ENCODE measurements at places on chromosomes 4 and X. TPM values are rescaled to one million over a fixed set of nuclear protein-coding genes. Genes with fewer than 3 reads are reported as not detected.

Gene ZIC3
- total RNA-seq: not detected

DNA sequence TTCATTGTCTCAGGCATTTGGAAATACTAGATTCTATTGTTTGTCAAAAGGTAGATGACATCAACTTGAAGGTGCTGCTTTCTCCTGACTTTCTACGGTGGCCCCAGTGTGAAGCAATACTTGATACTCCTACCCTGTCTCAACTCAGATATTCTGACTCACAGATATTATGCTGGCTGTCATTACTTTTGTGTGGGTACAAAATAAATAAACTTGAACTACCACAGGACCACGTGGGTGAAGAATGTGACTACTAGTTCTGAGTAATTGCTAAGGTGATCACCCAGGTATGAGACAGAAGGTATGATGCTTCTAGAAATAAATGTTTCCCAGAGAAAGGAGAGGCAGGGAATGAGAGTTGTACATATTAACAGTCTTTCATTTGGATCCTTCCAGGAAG, 275.3 kb upstream of the SPOCK3 start:
- no peaks in the 10 kb centered on the region for H3K36me3 ChIP-seq
- H3K27me3 ChIP-seq: no peaks in the 10 kb centered on the region
- DNase-seq: peak; percentile 46
- no peak overlapping the region for H3K27ac ChIP-seq
- peaks cover 10% of the 10 kb centered on the region for H3K4me1 ChIP-seq

DNA sequence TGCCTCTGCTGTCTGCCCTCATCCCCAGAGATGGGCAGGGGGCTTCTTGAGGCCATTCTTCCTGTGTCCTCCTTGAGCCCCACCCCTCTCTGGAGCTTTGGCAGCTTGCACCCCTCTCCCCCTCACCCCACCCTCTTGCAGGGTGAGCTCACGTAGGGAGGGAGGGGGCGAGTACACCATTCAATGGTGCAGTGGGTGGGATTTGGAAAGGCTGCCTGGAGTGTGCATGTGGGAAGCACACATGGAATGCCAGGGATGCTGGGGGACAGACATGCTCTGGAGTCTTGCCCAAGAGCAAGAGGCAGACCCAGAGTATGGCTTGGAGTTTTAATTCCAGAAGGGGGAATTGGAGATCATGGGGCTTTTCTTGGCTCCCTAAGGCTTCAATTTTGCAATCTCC, 5.6 kb downstream of the PAK3 start:
- peaks cover 28% of the 10 kb centered on the region for H3K27me3 ChIP-seq
- no peaks in the 10 kb centered on the region for H3K4me1 ChIP-seq
- H3K36me3 ChIP-seq: no peaks in the 10 kb centered on the region
- H3K4me3 ChIP-seq: no peak overlapping the region

DNA sequence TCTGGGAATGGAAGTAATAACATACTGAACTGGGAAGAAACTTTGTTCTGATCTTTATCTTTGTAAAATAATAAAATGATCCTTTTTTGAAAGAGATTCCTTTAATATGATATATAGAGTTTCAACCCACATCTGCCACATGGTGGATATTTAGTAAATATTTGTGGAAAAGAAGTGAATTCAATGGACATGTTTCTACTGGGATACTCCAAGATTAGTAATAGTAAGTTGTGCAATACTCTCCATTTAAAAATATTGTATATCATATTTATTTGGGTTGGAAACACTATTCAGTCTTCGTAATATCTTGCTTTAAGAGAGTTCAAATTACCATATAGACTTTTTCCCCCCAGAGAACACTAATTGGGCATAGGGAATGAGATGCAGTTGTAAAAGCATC, 17.8 kb upstream of the ARSJ start:
- H3K27ac ChIP-seq: peak overlapping the region; percentile 63
- peaks cover 26% of the 10 kb centered on the region for H3K4me1 ChIP-seq
- no peaks in the 10 kb centered on the region for H3K36me3 ChIP-seq
- H3K4me3 ChIP-seq: no peak overlapping the region

GRCh38 chrX:149036086-149036485, 469.0 kb downstream of the IDS start:
- no peaks in the 10 kb centered on the region for H3K4me1 ChIP-seq
- no peak overlapping the region for H3K27ac ChIP-seq
- no peak for DNase-seq

- peaks cover 36% of the 10 kb centered on the region for H3K27me3 ChIP-seq
- H3K4me3 ChIP-seq: no peak overlapping the region
- no peaks in the 10 kb centered on the region for H3K4me1 ChIP-seq
- DNase-seq: no peak
- H3K27ac ChIP-seq: no peak overlapping the region
These were observed 35.8 kb downstream of the BCOR start for GRCh38 chrX:40061871-40062524.

- H3K4me1 ChIP-seq: no peaks in the 10 kb centered on the region
- no peaks in the 10 kb centered on the region for H3K36me3 ChIP-seq
- no peak overlapping the region for H3K4me3 ChIP-seq
- peaks cover 46% of the 10 kb centered on the region for H3K27me3 ChIP-seq
These were observed 83.7 kb upstream of the DHRSX start for GRCh38 chrX:2584251-2585157.

Measured in MCF 10A (cell line).